Stimulated activated CD4-positive, alpha-beta T cell treated with anti-CD3 and anti-CD28 coated beads, Interleukin-15, amount 100 ng/mL, for 1 hour (primary cell): ENCODE measurements at places on chromosomes 5 and 9.

GRCh38 chr5:109833946-109834345 is 144.2 kb downstream of the MAN2A1 start:
- no peak for DNase-seq

- DNase-seq = no peak
Observed at GRCh38 chr5:6837519-6838110, 124.4 kb downstream of the TENT4A start.

GRCh38 chr5:60651872-60652620 is 47.9 kb downstream of the DEPDC1B start:
- no peak for DNase-seq

- no peak for DNase-seq
Observed at GRCh38 chr5:138645778-138646575, 70.8 kb upstream of the HSPA9 start.

- no peak for DNase-seq
Observed at GRCh38 chr9:133440874-133441273, 18.7 kb downstream of the ADAMTS13 start.

DNA sequence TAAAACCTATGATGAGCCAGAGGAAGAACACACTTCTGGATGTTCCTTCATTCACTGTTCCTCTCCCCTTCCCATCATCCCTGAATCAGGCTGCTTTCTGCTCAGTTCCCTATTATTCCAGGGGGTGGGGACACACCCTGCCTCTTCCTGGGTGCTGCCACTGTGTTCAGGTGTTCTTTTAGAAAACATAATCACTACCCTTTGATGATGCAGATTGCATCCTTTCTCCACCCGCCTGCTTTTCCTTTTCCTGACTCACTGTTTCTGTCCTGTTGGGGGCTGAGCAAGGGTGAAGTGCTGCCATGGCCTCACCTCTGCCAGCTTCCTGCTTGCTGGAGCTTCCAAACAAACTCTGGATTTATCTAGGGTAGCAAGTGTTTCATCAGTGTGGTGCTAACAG is 331.9 kb upstream of the GRIA1 start:
- DNase-seq = no peak

- DNase-seq = no peak
Observed at GRCh38 chr9:92942688-92943616, 4.4 kb upstream of the FGD3 start.

GRCh38 chr9:128003966-128004604 is 23.3 kb upstream of the EEIG1 start:
- no peak for DNase-seq

- DNase-seq = no peak
Observed at GRCh38 chr5:87061046-87061445, 206.6 kb upstream of the RASA1 start.

- no peak for DNase-seq
Observed at GRCh38 chr9:130409246-130409645, 35.5 kb upstream of the ASS1 start.

GRCh38 chr5:149674686-149675085 is 55.4 kb upstream of the PPARGC1B start:
- DNase-seq = no peak

GRCh38 chr9:133031496-133031911 is 707 bp downstream of the GTF3C5 start:
- DNase-seq = no peak

GRCh38 chr5:73149540-73149939 is 23.5 kb upstream of the TMEM174 start:
- DNase-seq = no peak

DNA sequence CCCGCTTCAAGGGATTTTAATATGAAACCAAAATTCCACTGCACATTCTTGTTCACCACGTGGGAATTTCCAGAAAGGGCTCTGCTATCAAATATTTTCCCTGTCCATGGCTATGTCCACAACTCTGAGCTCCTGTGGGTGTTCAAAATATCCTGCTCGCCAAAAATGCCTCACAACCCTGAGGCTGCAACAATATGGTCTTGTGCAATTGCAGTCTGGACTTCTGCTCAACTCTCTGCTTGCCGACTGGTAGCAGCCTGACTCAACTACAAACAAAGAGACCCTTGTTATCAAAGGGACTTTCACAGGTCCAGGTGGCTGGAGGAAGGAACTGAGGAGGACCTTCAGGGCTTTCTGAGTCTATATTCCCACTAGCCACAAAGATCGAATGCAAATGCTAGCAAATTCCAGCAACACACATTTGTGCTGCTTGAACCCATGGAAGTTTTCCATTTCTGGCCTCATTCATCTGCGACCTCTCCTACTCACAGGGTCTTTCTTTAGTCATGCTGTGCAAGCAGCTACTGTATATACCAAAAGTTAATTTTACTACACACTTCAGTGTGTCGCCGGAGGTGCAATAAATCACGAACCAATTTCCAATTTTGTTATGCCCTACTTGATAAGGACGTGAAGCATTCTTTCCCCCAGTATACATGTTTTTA is 169.2 kb upstream of the SLC30A5 start:
- no peak for DNase-seq

GRCh38 chr9:124202447-124202971 is 55.2 kb upstream of the NEK6 start:
- peak; percentile 72 for DNase-seq
